KG1 (cell line): ENCODE measurements at places on chromosomes 12 and 14.
A peak's percentile ranks its signal among the peaks of the same experiment; 100 is the strongest.

DNA sequence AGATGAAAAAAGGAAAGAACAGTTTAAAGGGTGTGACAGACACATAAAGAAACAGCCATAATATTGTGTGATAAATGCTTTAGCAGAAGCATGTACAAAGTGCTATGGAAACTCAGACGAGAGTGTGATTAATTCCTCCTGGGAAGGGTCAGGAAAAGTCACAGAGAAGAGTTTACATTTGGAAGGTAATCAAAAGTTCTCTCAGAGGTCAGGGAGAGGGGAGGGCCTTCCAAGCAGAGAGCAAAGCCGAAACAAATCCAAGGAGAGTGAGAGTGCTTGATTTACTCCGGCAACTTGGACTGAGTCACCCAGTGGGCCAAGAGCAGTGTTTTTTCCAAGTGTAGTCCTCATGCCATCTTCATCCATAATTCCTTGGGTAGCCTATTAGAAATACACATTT is 108.3 kb downstream of the IGF1 start:
- DNase-seq: no peak

- no peak for DNase-seq
Measured at GRCh38 chr14:104528496-104528895, 51.1 kb upstream of the C14orf180 start.

DNA sequence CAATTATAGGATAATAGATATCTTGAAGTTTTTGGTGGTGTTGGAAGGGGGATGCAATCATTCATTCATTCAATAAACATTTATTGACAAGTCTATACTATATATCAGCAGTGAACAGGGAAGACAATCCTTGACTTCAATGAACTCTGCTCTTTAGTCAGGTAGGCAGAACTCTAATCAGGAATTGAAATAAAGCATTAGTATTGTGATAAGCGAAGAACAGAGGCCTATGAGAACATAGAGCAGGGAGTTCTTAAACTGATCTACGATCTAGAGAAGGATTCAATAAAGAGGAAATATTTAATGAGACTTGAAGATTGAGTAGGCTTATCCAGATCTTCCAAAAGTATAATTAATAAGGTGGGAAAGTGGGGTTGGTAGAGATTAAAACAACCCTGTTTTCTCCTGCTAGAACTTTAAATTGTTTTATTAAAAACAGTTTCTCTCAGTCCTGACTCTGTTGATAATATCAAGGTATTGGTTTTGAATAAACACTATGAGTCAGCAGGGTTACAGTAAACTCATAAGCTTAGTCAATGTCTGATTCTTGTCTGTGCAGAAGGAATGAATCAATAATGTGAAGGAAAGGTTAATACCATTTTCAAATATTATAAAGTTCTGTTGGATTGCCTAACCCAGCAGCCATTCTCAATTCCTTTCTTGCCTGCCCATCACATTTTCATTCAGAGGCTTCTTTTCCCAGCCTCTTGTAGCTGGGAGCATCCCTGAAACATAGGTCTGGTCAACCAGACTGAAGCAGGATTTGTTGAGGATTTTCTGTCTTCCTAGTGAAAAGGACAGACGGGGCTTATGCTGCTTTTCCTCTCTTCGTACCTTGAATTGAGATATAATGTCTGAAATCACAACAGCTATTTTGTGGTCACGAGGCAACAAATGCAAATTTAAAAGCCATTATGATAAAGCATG is 38.9 kb upstream of the KTN1 start:
- DNase-seq: no peak

DNA sequence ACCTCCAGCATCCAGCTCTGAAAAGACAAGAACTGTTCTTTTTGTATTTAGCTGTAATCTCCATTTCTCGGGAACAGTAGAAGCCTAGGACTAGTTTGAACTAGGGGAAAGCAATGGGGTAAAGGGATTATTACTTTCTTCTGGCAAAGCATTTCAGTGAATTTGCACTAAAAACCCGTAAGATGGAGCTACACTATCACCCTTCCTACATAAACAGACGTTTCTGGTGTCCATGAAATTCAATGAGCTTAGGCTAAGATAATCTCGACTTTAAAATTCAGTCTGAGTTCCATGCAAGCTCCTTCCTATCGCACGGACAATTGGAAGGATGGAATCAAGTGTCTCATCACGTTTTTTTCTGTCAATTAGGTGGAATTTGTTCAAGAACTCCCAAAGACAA is 24.0 kb downstream of the ACSM4 start:
- no peak for DNase-seq

GRCh38 chr12:89947437-89948270 is 239.0 kb upstream of the ATP2B1 start:
- DNase-seq: no peak

- DNase-seq: peak; percentile 21
Measured at GRCh38 chr12:46386877-46387629, 14.5 kb upstream of the SLC38A2 start.

DNA sequence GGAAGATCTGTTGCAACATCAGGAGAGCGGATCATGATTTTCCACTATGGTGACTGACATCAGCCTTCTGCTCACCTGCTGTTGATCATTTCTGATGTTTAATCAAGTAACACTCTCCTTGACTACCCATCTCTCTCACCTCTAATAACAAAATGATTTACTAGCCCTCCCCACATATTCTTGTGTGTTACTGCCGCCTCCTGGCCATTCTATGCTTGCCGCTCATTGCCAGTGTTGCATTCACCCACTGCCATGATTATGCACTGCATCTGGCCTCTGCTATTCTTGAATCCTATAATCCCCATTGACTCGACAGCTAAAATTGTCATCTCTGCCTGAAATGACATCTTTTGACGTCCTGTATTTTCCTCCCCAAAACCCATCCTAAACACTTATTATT is 113.8 kb downstream of the RERGL start:
- no peak for DNase-seq

DNA sequence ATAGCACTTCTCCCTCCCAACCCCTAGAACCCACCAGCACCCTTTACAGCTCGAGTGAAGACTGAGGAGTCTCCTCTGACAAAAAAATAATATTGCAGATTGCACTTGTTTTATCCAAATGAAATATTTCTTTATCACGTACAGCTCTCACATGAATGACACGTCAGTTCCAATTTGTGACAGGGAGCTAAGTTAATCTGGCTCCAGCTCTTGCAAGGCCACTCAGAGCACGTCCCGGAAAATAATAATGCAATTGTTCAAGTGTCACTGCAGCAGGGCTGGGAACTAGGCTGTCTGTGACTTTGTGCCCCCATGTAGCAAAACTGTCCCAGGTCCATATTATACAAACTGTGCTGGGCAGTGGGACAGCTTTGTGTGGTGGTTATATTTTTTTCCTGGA is 539.6 kb downstream of the VRK1 start:
- no peak for DNase-seq

GRCh38 chr12:47997321-47997720 is 7.0 kb downstream of the COL2A1 start:
- DNase-seq: no peak

DNA sequence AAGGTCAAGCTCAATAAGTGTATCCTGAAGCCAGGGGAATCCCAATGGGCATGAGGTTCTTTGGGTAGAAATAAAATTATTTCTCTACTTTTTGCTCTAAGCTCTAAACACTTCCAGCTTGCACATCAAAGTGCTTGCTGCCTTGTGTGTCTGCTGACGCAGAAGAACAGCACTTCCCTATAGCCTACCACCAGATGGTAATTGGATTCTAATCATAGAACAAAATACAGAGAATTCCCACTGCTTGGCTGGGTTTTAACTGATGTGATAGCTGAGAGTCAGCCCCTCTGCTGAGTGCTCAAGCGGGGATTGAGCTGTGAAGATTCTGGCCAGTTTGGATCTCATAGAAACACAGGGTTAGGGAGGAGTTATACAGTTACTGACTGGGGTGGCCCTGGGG is 132.4 kb upstream of the GZMB start:
- no peak for DNase-seq

GRCh38 chr14:59183150-59183549 is 5.3 kb upstream of the DAAM1 start:
- no peak for DNase-seq

GRCh38 chr12:11822081-11822834 is 172.8 kb downstream of the ETV6 start:
- DNase-seq: no peak

- DNase-seq: no peak
Measured at GRCh38 chr12:99386907-99387306, 260.6 kb upstream of the GARIN6 start.

DNA sequence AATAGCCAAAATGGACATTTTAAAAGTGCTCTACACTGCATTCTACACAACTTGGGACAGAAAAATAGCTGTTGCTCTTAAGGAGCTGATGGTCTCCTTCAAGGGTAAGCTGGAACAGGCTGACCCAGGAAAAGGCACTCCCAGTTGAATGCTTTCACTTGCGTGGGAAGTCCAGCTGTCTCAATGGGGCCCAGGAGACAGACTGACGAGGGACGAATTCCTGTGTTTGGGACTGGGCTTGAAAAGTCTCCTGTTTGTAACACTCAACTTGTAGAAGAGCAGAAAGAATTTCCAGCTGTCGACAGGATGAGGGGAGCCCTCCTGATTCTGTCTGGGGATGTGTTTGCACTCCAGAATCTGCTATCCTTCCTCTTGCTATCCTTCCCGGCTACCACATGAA is 180.8 kb downstream of the ZFP36L1 start:
- no peak for DNase-seq

DNA sequence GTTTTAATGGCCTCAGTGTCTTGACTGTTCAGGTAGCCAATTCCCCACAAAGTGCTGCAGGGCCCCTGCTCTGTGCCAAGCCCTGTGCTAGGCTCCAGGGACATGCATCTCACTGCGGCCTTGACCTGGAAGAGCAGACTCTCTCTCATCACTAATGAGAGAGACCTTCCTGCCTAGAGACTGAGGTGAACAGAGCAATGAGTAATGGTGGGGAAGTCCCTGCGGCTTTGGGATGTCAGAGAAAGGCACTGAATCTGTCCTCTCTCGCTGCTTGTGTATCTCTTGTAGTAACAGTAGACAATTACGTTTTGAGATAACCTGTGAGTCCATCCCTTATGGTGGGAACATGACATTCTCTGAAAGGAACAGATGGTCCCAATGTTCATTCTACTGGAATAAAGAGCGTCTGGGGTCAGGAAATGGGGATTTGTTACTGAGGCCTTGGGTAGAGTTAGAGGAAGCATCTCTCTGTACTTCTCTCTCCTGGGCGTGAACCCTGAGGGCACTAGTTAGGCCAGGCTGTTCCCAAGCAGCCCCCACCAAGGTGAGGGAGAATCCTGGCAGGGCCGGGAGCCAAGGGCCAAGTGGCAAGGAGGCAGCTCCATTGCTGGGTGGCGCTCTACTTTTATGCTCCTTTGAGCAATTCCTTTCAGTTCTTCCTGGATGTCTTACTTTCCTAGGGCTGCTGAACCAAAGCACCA is 13.5 kb downstream of the NFATC4 start:
- DNase-seq: no peak

DNA sequence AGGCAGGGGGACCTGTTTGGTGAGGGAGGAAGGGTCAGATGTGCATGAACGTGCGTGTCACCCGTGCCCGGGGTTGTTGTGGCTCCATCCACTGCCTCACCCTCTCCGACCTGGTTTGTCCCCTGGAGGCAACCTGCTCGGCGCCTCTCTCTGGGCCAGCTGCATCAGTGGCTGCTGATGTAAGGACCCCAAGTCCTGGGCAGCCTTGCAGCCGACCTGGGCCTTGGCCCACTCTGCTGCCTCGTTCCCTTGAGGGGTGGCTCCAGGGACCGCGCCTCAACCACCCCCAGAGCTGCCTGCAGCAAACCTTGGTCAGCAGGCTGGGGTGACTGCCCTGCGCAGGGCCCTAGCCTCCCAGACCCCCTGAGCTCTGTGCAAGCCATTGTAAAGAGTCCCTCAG is 351.7 kb downstream of the TMEM121 start:
- DNase-seq: no peak

GRCh38 chr12:124837958-124838803 is 25.5 kb downstream of the SCARB1 start:
- no peak for DNase-seq

DNA sequence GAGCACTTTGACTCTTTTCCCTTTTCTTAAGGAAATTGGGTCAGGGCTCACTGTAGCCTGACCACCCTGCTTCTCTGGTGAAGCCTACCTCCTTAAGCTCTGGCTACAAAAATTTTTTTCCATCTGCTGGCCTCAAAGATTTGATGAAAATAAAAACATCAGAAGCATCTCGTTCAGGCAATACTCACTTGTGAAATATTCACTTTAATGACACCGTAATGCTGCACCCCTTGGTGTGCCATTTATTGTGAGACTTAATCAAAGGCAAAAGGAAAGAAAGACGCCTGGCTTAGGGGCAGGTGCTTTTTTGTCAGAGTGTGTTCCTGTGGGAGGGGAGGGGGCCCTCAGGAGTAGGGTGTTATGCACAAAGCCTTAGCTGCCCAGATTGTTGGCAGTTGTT is 155.0 kb upstream of the TMPO start:
- DNase-seq: no peak

DNA sequence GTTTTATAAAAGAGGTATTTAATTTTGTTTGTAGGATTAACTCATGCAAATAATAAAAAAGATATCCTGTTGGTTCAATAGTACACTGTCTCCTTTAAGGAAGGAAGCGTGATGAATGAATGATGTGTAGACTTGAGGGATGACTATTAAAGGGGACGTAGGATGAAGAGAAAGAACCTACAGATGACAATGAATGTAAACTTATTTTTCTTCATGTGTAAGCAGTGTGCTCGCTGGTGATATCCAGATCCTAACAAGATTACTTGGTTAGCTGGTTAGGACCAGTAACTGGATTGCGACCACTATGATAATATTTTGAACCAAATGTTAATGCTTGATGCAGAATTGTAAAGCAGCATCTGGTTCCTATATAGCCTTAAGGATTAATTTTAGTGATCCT is 2.6 kb downstream of the ARF6 start:
- DNase-seq: no peak

DNA sequence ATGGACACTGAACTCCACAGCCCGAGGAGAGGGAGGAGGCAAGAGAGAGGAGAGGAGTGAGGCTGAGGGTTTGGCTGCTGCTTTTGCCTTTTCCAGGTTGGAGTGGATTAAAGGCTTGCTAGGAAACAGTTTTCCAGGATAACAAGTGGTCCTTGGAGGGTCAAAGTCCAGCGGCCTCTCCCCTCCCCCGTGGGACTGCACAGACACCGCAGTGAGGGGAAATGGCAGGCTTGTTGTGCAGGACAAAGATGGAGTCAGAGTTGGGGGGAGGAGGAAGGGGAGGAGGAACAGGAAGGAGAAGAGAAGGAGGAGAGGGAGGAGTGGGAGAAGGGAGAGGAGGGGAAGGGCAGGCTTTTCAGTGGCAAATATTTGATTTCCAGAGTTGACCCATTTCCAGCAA is 245.5 kb downstream of the RBM19 start:
- DNase-seq: no peak

DNA sequence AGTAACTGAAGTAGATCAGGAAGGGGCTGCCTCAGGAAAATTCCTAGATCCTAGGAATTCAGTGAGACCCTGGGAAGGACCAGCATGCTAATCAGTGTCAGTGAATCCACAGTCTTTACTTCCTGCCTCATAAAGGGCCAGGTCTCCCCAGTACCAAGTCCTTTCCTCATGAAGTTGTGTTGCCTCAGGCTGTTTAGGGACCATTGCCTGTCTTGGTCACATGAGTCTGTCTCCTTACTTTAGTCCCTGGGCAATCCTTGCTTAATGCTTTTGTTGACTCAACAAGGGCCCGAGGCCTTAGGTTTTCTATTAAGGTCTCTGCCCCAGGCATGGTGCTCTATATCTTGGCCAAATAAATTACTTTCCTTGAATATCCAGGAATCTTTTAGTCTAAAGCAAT is 16.1 kb upstream of the ATF1 start:
- no peak for DNase-seq
